ENCODE measurements at places on chromosomes 7 and 10. TPM values are rescaled to one million over a fixed set of nuclear protein-coding genes. Genes with fewer than 3 reads are reported as not detected.

GRCh38 chr7:9978106-9979064, 995.3 kb upstream of the PHF14 start:
- H3K27ac ChIP-seq: no peak overlapping the region
- H3K4me3 ChIP-seq: no peak overlapping the region
- H3K4me1 ChIP-seq: no peaks in the 10 kb centered on the region
- no peaks in the 10 kb centered on the region for H3K36me3 ChIP-seq

DNA sequence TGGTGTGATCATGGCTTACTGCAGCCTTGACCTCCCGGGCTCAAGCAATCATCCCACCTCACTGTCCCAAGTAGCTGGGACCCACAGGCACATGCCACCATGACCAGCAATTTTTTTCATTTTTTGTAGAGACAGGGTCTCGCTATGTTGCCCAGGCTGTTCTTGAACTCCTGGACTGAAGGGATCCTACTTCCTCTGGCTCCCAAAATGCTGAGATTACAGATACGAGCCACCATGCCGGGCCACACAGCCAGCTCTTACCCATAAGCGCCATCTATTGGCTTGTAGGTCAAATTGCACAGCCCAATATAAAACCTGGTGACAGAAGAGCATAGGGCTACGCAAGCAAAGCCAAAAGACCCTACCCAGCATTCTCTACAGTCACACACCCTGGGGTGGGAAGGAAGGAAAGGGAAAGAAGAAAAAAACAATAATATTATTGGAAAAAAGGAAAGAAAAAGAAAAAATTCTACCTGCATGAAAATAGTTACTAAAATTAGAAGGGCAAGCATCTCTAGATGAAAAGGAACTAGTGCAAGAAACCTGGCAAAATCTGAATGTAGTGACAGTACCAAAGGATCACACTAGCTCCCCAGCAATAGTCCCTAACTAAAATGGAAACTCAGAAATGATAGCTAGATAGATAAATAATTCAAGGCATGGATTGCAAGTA, 29.4 kb upstream of the AMPH start:
- H3K36me3 ChIP-seq: no peaks in the 10 kb centered on the region
- peaks cover 30% of the 10 kb centered on the region for H3K27me3 ChIP-seq
- H3K27ac ChIP-seq: no peak overlapping the region
- no peaks in the 10 kb centered on the region for H3K4me1 ChIP-seq
- DNase-seq: peak; percentile 53

DNA sequence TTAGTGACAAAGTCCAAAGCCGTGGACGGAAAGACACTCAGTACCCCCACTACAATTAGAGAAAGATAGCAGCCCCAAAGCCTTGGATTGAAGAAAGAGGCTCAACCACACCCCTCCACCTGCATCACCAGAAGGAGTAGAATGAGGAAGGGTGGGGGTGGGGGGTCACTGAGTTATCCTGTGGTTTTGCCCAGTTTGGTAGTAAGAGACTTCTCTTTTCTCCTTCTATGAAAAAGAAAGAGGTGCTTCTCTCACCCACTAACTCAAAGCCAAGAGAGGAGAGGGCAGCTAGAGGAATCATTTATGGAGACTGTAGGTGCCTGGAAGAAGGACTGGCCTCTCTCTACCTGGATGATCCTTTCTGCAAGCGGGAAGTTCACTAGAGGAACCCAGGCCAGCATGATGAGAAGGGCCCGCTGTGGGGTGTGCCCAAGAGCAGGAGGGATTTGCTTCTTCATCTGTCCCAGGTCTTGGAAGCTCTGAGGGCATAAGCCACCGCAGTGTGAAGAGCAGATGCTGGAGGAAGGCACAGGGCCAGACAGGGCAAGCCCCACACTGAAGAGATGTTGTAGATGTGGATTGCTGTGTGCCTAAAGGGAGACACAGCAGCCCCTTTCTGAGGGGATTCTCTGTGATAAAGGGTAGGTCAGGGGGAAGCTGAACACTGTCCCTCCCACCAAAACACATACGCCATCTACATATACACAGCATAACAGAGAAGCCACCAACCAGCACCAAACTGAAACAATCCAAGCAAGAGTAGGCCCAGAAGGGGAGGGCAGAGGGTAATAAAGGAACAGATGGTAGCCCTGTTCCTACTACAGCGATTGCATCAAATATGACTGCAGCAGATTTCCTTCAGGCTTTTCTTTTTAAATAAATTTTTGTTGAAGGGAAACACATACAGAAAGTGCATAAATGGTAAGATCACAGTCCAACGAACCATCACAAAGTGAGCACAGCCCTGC, 25.8 kb upstream of the LANCL2 start:
- no peaks in the 10 kb centered on the region for H3K36me3 ChIP-seq
- peaks cover 22% of the 10 kb centered on the region for H3K27me3 ChIP-seq
- H3K4me3 ChIP-seq: no peak overlapping the region
- no peak for DNase-seq

- H3K27ac ChIP-seq: no peak overlapping the region
- no peaks in the 10 kb centered on the region for H3K36me3 ChIP-seq
- H3K4me1 ChIP-seq: peaks cover 10% of the 10 kb centered on the region
- peak; percentile 54 for DNase-seq
- H3K27me3 ChIP-seq: no peaks in the 10 kb centered on the region
These were observed 47.7 kb downstream of the LYZL2 start for GRCh38 chr10:30581779-30582380.

DNA sequence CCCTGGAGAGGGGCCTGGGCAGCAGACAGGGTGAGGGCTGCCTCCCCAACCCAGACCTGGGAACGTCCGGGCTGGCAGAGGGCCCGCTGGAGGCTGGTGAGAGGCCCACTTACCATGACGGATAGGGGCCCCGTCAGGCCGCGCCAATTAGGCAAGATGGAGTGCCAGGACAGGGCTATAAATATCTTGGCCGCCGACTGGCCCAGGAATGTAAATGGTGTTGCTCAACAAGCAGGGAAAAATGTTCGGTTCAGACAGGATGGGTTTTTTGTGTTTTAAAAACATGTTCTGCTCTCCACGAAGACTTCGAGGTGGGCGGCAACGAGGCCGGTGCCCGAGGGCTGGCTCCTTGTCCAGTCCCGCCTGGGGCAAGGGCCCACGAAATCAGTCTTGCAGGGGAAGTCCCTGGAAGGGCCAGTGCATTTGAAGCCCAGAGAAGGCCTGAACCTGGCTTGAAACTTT, 35.8 kb upstream of the ELN start:
- H3K4me3 ChIP-seq: no peak overlapping the region
- H3K27me3 ChIP-seq: no peaks in the 10 kb centered on the region
- H3K4me1 ChIP-seq: no peaks in the 10 kb centered on the region
- H3K36me3 ChIP-seq: no peaks in the 10 kb centered on the region
- DNase-seq: no peak
- no peak overlapping the region for H3K27ac ChIP-seq

- H3K27me3 ChIP-seq: no peaks in the 10 kb centered on the region
- DNase-seq: no peak
- no peak overlapping the region for H3K27ac ChIP-seq
- H3K4me3 ChIP-seq: no peak overlapping the region
These were observed 31.0 kb downstream of the SRRM3 start for GRCh38 chr7:76232698-76233097.

DNA sequence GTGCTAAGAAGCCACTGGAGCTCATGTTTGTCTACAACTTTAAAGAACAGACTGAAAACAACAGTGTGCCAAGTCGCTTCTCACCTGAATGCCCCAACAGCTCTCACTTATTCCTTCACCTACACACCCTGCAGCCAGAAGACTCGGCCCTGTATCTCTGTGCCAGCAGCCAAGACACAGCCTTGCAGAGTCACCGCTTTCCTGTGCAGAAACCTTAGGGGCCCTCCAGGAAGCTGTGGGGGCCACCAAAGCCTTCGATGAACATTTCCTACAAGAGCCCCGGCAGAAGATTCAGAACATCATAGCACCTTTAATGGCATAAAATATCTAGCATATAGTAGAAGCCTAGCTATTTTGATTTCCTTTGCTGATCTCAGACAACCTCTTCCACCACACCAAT, 88.0 kb upstream of the PRSS58 start:
- H3K36me3 ChIP-seq: no peaks in the 10 kb centered on the region
- peaks cover 10% of the 10 kb centered on the region for H3K4me1 ChIP-seq
- H3K4me3 ChIP-seq: no peak overlapping the region

DNA sequence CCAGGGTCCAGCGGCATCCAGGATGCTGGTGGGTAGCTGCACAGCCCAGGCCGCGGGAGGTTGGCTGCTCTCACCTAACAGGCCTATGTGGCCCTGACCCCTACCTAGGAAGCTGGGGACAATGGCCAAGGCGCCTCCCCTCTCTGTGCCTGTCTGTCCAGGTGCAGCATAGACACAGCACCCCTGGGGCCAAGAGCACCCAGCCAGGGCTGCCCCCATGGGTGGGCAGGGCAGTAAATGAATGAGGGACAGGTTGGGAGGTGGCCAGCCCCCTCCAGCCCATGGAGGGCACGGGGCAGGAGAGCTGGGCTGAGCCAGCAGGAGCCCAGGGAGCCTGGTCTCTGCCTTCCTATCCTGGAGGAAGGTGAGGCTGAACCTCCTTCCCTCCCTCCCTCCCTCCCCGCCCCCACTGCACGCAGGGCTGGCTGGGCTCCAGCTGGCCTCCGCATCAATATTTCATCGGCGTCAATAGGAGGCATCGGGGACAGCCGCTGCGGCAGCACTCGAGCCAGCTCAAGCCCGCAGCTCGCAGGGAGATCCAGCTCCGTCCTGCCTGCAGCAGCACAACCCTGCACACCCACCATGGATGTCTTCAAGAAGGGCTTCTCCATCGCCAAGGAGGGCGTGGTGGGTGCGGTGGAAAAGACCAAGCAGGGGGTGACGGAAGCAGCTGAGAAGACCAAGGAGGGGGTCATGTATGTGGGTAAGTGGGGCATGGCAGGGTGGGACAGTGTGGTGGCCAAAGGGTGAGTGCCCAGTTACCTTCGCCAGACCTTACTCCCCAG, at the start of gene SNCG:
TSS of gene SNCG (plus strand) at position 484 of the 785 bp plus-strand sequence. CDS start at position 583, 99 bp downstream.
- no peak for DNase-seq
- peaks cover 33% of the 10 kb centered on the region for H3K4me1 ChIP-seq
- H3K27ac ChIP-seq: peak within 1 kb of the TSS; percentile 39
- H3K27me3 ChIP-seq: no peaks in the 10 kb centered on the region

DNA sequence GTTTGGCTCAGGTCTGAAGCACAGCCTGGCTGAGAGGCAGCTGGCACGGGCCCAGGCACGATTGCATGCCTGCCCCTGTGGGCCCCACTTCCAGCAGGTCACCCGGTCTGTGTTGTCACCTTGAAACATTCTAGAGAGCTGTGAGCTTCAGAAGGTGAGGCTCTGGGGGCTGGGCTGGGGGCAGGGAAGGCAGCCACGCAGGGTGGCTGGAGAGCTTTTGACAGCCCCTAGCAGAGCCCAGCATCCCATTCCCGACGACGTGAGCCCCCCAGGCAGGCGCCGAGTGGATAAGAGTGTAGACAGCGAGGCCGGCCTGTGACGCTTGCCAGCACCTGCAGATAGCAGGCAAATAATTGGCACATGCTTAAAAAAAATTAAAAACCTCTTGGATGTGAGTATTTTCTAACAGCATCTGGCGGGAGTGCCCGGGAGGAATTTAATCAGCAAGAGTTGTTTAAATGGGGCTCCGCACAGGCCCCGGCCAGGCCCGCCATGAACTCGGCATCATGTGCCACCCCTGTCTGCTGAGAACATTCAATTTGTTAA, 212.0 kb upstream of the TBX20 start:
- no peaks in the 10 kb centered on the region for H3K36me3 ChIP-seq
- H3K4me1 ChIP-seq: no peaks in the 10 kb centered on the region
- DNase-seq: no peak
- peaks cover 23% of the 10 kb centered on the region for H3K27me3 ChIP-seq
- no peak overlapping the region for H3K4me3 ChIP-seq
- H3K27ac ChIP-seq: no peak overlapping the region

ABCB1 gene
- total RNA-seq: not detected

PDE1C gene
- total RNA-seq: 14.1 TPM

PLXDC2 gene
- 0.06 TPM for total RNA-seq

TYW1B gene
- 3.7 TPM for total RNA-seq

FAM171A1 gene
- 10.4 TPM for total RNA-seq

All from PC-3 (cell line).